Activated T-helper 2 cell treated with anti-CD3 and anti-CD28 coated beads, Interferon-gamma antibody, Interleukin-2, Interleukin-4, amounts not matched to agents 10 μg/mL and 5 μg/mL and 100 μg/mL, durations not matched to agents 14 hours and 24 hours and 36 hours (primary cell): ENCODE measurements at places on chromosomes 7 and 10. TPM values are rescaled to one million over a fixed set of nuclear protein-coding genes. Genes with fewer than 3 reads are reported as not detected.

Gene NUP42
- total RNA-seq: 52.2 and 54.0 TPM in 2 replicates

DNA sequence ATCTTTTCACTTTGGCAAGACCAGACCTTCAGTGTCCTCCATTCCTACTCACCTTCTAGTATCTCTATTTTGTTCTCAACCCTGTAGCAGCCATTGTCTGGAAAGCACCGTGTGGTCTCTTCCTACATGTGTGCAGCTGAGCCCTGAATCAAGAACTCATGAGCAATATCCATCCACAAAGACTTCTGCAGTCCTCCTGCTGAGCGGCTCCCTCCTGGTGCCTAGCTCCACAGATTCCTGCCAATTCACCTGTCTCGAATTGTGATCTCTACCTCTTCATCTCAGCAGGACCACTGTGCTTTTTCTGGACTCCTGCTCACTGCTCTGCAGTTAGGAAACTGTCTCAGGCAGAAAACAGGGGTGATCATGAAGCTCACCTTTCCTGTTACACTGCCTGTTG lies 118.8 kb downstream of the RELN start:
- H3K27me3 ChIP-seq: no peaks in the 10 kb centered on the region
- no peaks in the 10 kb centered on the region for H3K36me3 ChIP-seq
- no peak overlapping the region for H3K4me3 ChIP-seq
- no peaks in the 10 kb centered on the region for H3K4me1 ChIP-seq

- H3K4me1 ChIP-seq: no peaks in the 10 kb centered on the region
- DNase-seq: no peak
- no peak overlapping the region for H3K27ac ChIP-seq
- H3K4me3 ChIP-seq: no peak overlapping the region
Measured at GRCh38 chr7:1366801-1367405, 92.4 kb downstream of the MICALL2 start.

DNA sequence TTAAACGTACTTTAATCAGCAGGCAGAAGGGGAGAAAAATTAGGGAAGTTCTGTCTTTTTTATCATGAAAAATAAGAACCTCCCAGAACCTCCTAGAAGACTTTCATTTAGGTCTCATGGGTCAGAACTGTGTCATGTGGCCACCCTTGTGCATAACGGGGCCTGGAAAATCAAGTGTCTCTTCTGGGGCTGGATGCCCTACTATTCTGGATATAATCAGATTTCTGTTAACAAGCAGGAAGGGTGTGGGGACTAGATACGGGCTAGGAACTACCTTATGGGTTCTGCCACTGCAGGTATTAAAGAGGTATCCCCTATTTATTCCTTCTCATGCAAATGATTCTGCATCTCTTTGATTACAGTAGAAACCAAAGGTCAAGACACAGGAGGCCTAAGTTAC lies 14.1 kb downstream of the LANCL2 start:
- no peaks in the 10 kb centered on the region for H3K4me1 ChIP-seq
- no peak for DNase-seq
- peaks cover 4% of the 10 kb centered on the region for H3K36me3 ChIP-seq
- no peak overlapping the region for H3K4me3 ChIP-seq
- no peak overlapping the region for H3K27ac ChIP-seq
- peaks cover 2% of the 10 kb centered on the region for H3K27me3 ChIP-seq

GRCh38 chr10:109089779-109090178 lies 833.5 kb downstream of the XPNPEP1 start:
- no peak for DNase-seq
- no peak overlapping the region for H3K27ac ChIP-seq
- no peaks in the 10 kb centered on the region for H3K4me1 ChIP-seq
- no peak overlapping the region for H3K4me3 ChIP-seq
- H3K36me3 ChIP-seq: no peaks in the 10 kb centered on the region
- no peaks in the 10 kb centered on the region for H3K27me3 ChIP-seq

GRCh38 chr7:68020102-68020501 lies 1023.5 kb downstream of the TYW1 start:
- no peak overlapping the region for H3K4me3 ChIP-seq
- DNase-seq: no peak
- H3K27me3 ChIP-seq: no peaks in the 10 kb centered on the region
- H3K4me1 ChIP-seq: no peaks in the 10 kb centered on the region
- H3K27ac ChIP-seq: no peak overlapping the region

DNA sequence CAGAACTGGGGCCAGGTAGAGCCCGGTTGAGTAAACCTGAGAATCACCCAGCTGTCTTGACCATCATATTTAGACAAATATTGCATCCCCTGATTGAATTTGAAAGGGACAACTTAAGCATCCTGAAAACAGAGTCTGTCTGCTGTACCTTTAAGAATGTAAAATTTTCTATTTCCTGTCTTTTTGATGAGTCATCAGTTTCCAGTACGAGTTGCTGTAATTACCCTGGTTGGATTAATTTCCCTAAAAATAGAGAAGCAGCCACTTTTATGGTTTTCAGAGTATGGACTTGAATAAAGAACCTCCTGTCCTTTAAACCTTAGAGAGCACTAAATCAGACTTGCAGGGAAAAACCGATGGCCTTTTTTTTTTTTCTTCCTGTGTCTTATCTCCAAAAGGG lies 164.6 kb upstream of the SH2B2 start:
- H3K4me3 ChIP-seq: no peak overlapping the region
- no peak for DNase-seq

- DNase-seq: no peak
- peaks cover 45% of the 10 kb centered on the region for H3K27me3 ChIP-seq
- peaks cover 5% of the 10 kb centered on the region for H3K4me1 ChIP-seq
- no peaks in the 10 kb centered on the region for H3K36me3 ChIP-seq
- H3K27ac ChIP-seq: no peak overlapping the region
Measured at GRCh38 chr10:11822026-11822756, 965 bp upstream of the PROSER2 start.

- no peak for DNase-seq
- no peak overlapping the region for H3K27ac ChIP-seq
- H3K27me3 ChIP-seq: peaks cover 67% of the 10 kb centered on the region
- peak overlapping the region; percentile 49 for H3K4me3 ChIP-seq
- H3K36me3 ChIP-seq: no peaks in the 10 kb centered on the region
Measured at GRCh38 chr10:34814223-34814912, 728 bp downstream of the PARD3 start.

- H3K36me3 ChIP-seq: no peaks in the 10 kb centered on the region
- no peak overlapping the region for H3K27ac ChIP-seq
- H3K4me1 ChIP-seq: no peaks in the 10 kb centered on the region
Measured at GRCh38 chr7:79502151-79502550, 48.7 kb upstream of the MAGI2 start.

GRCh38 chr10:10687751-10688150 lies 329.9 kb upstream of the CELF2 start:
- no peak for DNase-seq
- H3K36me3 ChIP-seq: no peaks in the 10 kb centered on the region
- no peak overlapping the region for H3K27ac ChIP-seq
- no peaks in the 10 kb centered on the region for H3K4me1 ChIP-seq
- H3K27me3 ChIP-seq: no peaks in the 10 kb centered on the region

DNA sequence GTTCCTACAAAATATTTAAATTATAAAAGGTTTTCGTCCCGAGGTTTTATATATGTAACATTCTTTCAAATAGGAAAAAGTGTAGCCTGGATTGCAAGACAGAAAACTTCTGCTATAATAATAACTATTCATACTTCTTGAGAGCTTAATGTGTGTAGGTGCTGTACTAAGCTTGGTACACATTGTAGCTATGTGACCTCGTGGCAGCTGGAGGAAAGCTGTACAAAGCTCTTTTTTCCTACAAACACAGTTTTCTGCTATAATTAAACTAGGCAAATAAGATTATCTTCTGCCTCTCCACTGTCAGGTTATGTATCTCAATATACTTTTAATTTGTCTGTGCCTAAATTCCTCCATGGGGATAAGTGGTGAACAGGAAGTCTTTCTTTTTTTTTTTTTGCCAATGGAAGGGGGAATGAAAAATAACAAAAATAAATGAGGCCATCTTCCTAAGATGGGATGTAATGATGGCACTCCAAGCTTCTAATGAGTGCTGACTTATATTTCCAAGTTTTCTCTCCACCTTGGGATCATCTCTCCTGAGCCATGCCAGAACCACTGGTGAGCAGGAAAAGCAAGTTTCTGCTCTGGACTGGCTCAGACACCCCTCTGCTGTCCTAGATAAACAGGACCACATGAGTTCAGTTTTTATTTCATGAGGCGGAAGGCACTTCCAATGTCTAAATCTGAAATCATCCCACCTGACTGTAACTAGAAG lies 9.9 kb downstream of the SGMS1 start:
- H3K27me3 ChIP-seq: peaks cover 5% of the 10 kb centered on the region
- no peak overlapping the region for H3K4me3 ChIP-seq
- H3K27ac ChIP-seq: no peak overlapping the region
- DNase-seq: no peak

DNA sequence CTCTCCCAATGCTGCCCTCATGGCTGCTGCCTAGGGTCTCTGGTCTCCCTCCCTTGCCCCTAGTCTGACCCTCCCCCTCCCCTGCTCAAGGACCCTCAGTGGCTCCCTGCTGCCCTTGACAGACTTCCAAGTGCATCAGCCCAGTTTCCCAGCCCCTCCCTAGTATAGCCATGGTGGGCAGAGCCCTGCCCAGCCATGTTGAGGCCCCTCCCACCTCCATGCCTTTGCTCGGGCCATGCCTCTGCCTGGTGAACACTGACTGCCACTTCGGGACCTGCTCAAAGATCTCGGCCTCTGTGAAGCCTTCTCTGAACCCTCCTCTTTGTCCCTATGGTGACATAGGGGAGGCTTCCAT lies 73.2 kb downstream of the MYL10 start:
- no peak overlapping the region for H3K4me3 ChIP-seq
- no peaks in the 10 kb centered on the region for H3K27me3 ChIP-seq
- H3K4me1 ChIP-seq: no peaks in the 10 kb centered on the region

GRCh38 chr10:45179691-45180090 lies 135.7 kb downstream of the OR13A1 start:
- no peak for DNase-seq
- H3K27me3 ChIP-seq: peaks cover 7% of the 10 kb centered on the region
- H3K27ac ChIP-seq: no peak overlapping the region
- no peaks in the 10 kb centered on the region for H3K36me3 ChIP-seq
- no peaks in the 10 kb centered on the region for H3K4me1 ChIP-seq

- H3K36me3 ChIP-seq: no peaks in the 10 kb centered on the region
- no peak overlapping the region for H3K27ac ChIP-seq
- DNase-seq: no peak
- H3K4me3 ChIP-seq: no peak overlapping the region
Measured at GRCh38 chr10:59362959-59363381, 621 bp upstream of the FAM13C start.

DNA sequence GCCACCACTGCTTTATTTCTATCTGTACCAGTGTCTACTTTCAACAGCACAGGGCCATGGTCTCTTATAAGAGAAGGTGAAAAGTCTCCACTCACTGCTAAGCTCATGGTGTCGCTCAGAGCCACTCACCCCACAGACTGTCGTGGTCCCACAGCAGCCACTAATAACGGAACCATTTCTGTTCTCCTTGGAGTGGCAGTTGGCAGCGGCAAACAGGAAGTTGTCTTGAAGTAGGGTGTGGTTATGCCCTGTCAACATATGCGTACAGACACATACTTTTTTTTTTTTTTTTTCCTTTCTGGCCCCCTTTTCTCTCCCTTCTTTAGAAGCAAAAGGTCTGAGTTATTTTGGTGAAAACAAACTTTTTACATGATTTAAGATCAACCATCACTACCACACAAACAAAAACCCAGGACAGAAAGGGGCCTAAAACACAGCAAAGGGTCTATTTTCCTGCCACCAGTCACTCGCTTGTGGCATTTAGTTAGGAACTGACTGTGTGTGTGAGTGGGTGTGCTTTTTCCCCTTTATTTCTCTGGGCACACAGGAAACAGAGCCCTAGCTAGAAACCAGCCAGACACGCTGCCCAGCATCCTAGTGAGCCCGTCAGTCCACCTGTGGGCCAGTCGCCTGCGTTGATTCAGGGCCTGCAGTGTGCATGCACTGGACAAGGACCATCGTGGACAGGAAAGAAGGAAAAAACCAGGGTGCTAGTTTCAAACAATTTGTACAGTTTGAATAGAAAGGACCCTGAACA lies 96.7 kb upstream of the EFCAB10 start:
- peak overlapping the region; percentile 89 for H3K4me3 ChIP-seq
- H3K27ac ChIP-seq: peak overlapping the region; percentile 94
- peaks cover 9% of the 10 kb centered on the region for H3K36me3 ChIP-seq
- H3K27me3 ChIP-seq: no peaks in the 10 kb centered on the region
- peak; percentile 64 for DNase-seq

Gene C7orf57
- 0.11 and 0.18 TPM in 2 replicates for total RNA-seq

DNA sequence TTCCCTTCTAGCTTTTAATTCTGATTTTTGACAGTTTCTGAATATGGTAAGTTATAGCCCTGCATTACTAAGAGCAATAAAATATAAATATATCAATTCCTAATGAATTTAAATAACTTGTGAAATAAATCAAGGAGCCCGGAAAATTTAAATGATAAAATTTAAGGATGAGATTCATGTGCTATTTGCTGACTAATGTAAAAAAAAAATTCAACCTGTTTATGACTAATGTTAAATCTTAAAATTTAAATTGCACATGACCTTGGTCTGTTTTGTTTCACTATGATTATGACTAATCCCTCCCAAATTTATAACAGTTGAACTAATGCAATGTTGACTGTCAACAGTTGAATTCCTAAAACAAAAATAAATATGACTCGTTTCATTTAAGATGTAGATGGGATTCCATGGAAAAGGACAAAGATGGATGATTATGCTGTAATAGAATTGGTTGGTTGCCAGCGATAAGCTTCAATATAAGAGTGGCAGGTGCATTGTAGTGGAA lies 419.9 kb downstream of the NRG3 start:
- H3K36me3 ChIP-seq: no peaks in the 10 kb centered on the region
- DNase-seq: no peak
- H3K27me3 ChIP-seq: no peaks in the 10 kb centered on the region
- no peak overlapping the region for H3K4me3 ChIP-seq

GRCh38 chr7:10939237-10939910 lies 34.3 kb upstream of the PHF14 start:
- no peak overlapping the region for H3K4me3 ChIP-seq
- H3K27me3 ChIP-seq: no peaks in the 10 kb centered on the region
- peaks cover 14% of the 10 kb centered on the region for H3K4me1 ChIP-seq
- H3K36me3 ChIP-seq: peaks cover 34% of the 10 kb centered on the region

DNA sequence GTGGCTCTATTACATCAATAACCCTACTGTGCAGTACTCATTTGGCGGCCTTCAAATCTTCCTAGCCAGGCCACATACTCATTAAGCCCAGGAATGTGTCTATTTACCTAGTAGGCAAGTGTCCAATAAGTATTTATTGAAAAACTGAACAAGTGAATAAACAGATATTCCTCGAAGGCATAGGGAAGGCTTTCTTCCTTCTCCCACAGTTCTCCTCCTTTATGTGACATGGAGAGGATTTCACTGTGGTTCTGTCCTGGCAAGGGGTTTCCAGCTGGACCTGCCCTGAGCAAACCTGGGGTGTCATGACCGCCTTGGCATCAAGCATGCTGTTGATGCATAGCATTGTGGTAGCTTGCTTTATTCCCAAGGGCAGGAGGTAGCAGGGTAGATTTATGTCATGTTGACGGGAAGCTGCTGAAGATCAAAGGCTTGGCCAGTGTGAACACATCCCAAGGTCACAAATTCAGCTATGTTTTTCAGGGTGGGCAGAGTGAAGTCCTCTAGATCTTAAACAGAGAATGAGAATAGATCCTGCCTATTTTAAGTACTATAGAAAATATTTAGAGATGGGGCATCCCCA lies 195.1 kb downstream of the INHBA start:
- H3K27ac ChIP-seq: no peak overlapping the region
- no peak overlapping the region for H3K4me3 ChIP-seq
- no peaks in the 10 kb centered on the region for H3K27me3 ChIP-seq
- DNase-seq: no peak
- H3K4me1 ChIP-seq: no peaks in the 10 kb centered on the region
- H3K36me3 ChIP-seq: no peaks in the 10 kb centered on the region

Gene OR2A1
- not detected in 2 replicates for total RNA-seq
